ENCODE measurements at places on chromosomes 12 and 14. TPM values are rescaled to one million over a fixed set of nuclear protein-coding genes. Genes with fewer than 3 reads are reported as not detected.
A peak's percentile ranks its signal among the peaks of the same experiment; 100 is the strongest.

DNA sequence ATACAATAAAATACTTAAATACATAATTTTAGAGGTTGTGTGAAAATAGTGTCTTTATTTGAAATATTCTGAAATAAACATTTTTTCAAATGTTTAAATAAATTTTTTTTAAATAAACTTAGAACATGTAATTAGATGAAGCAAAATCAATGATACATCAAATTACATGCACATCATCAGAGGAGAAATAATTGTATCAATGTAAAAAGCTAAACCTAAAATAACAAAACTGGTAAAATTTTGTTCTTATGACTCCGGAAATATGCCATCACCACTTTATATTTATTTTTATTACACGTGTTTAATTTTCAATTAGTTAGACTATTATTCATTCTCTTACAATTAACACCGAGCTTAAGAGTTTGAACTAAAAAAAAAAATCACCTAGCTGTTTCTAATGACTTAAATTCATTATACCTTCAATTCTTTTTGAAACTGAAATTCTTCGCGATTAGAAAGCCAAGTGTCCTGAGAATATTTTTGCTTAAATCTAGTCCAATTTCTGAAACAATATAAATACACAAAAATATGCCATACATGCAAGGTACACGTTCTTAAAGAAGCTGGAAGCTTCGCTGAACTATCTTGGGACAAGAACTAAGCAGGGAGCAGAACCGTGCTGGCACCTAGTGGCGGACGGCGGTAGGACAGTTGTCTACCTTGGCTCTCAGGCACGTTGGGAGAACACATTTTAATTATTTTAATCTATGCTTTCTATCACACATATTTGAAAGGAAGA lies 230.5 kb downstream of the SLC25A21 start:
- peak; percentile 80 for DNase-seq

DHRS2 gene
- not detected for total RNA-seq

GRCh38 chr12:71092290-71092689 lies 65.5 kb downstream of the TSPAN8 start:
- no peak for DNase-seq

DNA sequence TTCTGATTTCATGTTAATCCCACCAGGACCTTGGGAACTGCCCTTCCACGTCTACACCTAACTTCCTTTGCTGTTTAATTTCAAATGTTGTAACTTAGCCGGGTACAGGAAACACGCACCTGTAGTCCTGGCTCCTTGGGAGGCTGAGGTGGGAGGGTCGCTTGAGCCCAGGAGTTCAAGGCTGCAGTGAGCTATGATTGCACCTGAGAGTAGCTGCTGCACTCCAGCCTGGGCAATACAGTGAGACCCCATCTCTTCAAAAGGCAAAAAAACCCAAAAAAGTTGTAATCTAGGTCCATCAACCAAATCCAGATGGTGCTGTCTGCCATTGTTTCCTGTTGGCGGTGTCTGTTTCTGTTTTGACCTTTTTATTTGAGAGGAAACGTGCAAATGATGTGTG lies 14.5 kb downstream of the BCL7A start:
- no peak for DNase-seq

DNA sequence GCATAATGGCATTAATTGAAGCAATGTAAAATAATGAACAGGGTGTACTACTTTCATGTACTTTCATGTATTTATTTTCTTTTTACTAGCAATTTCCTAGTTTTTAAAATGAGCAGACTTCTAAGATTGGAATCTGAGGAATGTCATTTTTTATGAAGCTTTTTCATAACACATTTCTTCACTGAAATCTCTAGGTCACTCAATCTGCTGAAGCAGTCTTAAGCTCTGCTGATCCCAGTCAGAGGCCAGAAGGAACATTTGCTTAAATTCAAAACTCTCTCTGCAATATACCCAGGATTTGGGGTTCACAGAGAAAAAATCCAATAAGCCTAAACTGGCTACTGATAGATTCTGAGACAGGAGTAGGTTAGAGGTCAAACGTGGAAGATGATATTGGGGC lies 73.6 kb upstream of the CNTN1 start:
- DNase-seq: no peak

GRCh38 chr12:89542912-89543592 lies 17.2 kb upstream of the POC1B start:
- peak; percentile 32 for DNase-seq

SLC2A14 gene
- total RNA-seq: not detected

- DNase-seq: no peak
These were observed 479.6 kb downstream of the ADAMTS20 start for GRCh38 chr12:43072431-43072830.

POTEM gene
- not detected for total RNA-seq

- DNase-seq: no peak
These were observed 300.0 kb upstream of the NOS1 start for GRCh38 chr12:117661471-117661870.

NEUROD4 gene
- not detected for total RNA-seq

- DNase-seq: no peak
These were observed 96.9 kb downstream of the STXBP6 start for GRCh38 chr14:24952851-24953666.

DNA sequence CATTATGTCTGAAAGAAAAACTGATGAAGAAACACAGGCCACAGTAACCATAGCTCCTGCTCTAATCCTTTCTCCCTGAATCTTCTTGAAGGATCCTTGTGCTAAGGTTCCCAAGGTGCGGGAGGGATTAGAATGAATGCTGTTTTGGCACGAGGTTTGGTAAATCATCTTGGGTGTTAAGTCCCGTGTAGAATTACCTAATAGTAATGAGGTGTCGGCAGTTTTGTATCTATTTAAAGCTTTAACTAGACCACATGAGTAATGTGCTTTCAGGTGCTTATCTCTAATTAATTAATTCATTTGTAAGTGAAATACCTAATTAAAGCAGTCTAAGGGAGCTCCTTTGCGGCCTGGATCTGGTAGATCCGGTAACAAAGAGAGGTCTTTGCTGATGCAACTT lies 53.9 kb downstream of the GNG2 start:
- DNase-seq: no peak

DNA sequence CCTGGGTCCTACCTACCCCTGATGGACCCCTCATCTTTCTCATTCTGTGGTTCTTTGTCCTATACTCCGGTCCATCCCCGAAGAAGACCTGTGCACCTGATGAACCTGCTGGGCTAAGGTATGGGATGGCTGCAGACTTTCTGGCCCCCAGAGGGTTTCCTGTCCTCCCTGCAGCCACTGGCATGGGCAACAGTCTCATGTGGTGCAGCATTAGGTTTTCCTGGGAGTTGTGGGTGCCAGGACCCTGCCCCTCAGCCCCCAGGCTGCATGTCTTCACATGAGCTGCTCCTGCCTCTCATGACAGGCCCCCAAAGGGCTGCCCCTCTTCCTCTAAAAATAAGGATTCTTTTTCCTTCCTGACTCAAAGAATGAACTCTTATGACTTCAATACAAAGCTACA lies 72.3 kb upstream of the GPR68 start:
- DNase-seq: no peak

- no peak for DNase-seq
These were observed 26.3 kb upstream of the CPM start for GRCh38 chr12:68959143-68959858.

DNA sequence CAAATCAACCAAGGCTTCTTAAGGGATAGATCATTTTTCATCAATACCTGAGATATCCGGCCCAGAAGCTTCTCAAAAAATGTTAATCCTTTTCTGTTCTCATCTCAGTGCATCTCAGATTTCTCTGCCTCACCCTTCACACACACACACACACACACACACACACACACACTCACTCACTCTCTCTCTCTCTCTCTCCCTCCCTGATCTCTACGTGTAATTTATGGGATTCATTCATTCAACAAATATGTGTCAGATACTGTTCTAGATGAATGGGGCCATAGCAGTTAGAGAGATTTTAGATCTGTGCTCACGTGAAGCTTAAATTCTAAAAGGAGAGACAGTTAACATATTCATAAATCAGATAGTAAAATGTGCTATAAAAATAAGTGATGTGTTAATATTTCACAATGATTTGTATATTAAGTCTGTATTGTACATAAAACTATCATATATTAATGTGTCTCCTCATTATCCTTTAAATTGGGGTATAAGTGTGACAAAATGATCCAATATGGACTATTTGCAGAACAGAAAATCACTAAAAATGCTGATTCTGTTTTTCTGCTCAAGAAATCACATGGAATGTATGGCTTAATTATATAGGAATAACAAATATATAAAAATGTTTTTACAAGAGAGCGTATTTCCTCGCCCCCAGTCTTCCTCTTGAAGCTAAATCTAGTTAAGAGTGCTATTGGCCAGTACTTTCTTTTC lies 7.3 kb upstream of the FRMD6 start:
- no peak for DNase-seq

- DNase-seq: no peak
These were observed 580.2 kb downstream of the ETNK1 start for GRCh38 chr12:23204933-23205778.

DNA sequence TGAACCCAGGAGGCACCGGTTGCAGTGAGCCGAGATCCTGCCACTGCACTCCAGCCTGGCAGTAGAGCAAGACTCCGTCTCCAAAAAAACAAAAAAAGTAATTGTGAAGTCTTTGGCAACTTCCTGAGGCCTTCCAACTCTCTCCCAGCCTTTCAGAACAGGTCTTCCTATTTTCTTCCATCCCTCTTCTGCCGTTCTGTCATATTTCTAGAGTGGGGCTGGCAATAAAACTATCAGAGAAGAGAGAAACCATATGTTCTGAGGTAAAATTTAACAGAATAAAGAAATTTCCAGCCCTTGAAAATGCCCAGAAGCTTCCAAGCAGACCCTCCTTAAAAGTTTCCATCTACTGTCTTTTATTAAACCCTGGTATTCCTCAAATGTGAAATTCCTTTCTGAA lies 100.4 kb downstream of the HMGA2 start:
- no peak for DNase-seq

DNA sequence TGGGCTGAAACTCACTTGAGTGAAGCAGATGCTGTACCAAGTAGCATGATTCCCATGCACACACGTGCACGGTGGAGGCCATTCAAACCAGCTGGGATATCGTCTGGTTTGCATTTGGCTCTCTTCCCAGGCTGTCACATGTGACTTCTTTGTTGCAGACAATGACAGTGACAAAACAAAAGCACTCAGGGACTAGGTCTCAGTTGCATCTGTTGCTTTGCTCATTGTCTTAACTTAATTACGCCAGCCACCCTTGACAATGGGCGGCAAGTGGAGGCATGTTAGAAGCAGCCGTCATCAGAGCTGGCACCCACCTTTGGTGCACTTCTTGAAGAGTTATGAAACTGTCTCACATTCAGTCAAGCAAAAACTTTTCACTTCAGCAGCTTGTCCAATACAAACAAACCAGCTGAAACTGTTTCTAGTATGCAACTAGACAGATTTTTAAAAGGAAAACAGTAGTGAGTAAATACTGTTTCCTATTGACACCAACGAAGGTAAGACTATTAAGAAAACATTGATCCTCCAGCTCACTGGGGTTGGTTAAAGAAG lies 74.3 kb downstream of the IGF1 start:
- DNase-seq: peak; percentile 45

DNA sequence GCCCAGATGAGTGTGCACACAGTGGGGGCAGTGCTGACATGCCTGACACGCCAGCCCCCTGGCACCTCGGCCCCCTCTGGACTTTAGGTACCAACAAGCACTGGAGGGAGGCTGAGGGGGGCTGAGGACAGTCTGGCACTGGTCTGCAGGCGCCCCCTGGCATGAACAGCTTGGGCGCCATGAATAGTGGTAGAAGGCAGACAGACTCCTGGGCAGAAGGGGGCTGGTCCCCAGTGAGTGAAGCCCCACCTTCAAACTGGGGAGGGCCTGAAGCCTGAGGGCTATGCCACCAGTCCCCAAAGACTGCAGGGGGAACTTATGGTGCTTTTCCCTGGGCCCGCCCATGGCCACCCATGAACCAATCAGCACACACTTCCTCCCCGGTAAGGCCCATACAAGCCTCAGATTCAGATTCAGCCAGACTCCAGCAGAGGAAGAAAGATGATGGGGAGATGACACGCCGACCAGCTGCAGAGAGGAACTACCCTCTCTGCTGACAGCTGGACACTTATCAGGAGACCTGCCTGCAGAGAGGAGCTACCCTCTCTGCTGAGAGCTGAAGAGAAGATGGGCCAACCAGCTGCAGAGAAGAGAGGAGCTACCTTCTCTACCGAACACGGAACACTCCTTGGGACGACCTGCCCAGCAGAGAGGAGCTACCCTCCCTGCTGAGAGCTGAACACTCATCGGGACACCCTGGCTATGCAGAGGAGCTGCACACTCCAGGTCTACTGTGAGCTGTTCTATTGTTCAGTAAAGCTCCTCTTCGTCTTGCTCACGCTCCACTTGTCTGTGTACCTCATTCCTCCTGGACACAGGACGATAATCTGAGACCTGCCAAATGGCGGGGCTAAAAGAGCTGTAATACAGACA lies 324.5 kb downstream of the PCNX1 start:
- DNase-seq: no peak

- peak; percentile 91 for DNase-seq
These were observed at the start of gene TCHP for GRCh38 chr12:109899783-109900751. Gene TCHP, plus strand, starts transcription at chr12:109900274. Its CDS starts 2,753 bp downstream, at chr12:109903027.

MAPK1IP1L gene
- 58.1 TPM for total RNA-seq

- DNase-seq: no peak
These were observed 130.0 kb upstream of the NPAS3 start for GRCh38 chr14:32808644-32809043.

DNA sequence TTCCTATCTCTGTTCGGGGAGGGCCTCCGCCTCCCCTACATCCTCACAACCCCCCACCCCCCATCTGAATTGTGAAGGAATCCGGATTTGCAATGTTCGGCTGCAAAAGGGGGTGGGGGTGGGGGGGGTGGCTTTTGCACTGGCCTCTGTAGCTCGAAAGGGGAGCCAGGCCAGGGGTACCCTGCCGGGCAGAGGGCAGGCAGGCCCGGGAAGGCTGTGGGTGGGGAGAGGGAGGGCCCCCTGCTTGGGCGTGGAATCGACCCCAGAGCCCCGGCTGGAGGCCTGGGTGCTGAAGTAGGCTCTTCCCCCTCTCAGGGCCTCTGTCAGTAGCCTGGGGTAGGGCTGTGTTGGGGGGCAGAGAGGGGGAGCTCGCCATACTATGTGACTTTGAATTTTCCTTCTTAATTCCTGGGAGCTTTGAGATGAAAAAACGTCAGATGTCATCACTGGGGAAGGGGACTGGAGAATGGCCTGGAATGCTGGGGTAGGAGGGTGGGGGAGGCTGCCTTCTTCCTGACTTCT lies 1.1 kb downstream of the LRP1 start:
- DNase-seq: no peak

BCL11B gene
- 0.20 TPM for total RNA-seq

RCOR1 gene
- total RNA-seq: 13.0 TPM

CLEC1B gene
- total RNA-seq: not detected

DNA sequence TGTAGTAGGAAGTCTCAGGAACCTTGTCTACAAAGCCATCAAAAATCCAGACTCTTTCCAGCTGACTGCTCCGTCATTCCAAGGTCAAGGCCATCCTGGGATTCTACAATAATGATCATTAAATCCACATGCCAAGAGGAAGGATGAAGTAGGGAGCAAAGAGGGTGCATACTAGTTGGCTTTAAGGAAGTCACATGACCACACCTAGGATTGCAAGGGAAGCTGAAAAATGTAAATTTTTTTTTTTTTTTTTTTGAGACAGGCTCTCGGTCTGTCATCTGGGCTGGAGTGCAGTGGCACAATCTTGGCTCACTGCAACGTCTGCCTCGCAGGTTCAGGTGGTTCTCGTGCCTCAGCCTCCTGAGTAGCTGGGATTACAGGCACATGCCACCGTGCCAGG lies 7.3 kb upstream of the MRPL42 start:
- DNase-seq: no peak

GRCh38 chr12:93002293-93003054 lies 73.4 kb upstream of the EEA1 start:
- DNase-seq: no peak

All from left ventricle myocardium superior (tissue), 1 donor.